ENCODE measurements at places on chromosomes 4 and X.

DNA sequence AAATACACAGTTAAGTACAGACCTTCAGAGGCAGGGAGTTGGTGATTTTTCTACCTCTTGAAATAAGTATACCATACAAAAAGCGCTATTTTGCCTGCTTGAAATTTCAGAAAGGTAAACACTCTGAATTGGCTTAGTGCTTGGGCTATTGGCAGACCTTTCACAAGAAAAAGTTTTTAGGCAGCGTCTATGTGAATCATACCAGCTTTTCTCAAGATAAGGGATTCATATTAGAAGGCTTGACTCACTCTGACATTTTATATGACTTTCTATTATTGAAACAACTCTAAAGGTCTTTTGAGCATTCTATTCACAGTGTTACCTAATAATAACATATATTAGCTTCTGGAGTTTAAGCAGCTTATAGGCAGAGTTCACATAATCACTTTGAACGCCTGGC is 286.4 kb upstream of the FAT1 start:
- no peak for DNase-seq

GRCh38 chr4:185576314-185576961 is 41.1 kb upstream of the PDLIM3 start:
- DNase-seq = no peak

DNA sequence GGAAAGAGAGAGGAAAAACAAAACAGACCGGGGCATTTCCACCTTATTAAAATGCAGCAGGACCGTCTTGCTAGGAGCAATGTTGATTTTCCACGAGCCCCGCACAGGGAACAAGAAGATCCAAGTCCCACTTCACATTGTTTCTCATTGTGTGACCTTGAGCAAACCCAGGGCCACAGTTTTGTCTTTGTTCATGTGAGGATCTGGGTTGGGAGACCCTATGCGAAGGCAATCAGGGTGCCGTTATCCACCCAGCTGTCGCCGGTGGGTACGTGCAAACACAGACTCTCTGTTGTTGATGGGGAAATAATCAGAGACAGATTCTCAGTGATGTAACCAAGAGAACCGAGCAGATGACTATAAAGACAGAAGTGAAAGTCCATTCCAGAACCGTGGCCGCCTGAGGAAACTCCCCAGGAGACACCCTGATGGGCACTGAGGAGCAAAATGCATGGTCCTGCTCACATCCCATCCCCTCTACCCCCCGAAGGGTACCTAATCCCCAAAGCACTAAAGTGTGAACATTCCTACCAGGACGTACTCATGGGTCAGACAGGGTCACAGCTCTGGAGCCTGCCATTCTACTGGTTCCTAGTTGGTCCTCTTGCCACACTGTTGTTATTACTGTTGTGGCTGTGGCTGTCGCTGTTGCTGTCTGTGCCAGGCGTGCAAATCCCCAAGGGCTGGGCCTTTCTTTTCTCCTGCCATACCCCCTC is 102.7 kb upstream of the RBPJ start:
- DNase-seq = no peak

DNA sequence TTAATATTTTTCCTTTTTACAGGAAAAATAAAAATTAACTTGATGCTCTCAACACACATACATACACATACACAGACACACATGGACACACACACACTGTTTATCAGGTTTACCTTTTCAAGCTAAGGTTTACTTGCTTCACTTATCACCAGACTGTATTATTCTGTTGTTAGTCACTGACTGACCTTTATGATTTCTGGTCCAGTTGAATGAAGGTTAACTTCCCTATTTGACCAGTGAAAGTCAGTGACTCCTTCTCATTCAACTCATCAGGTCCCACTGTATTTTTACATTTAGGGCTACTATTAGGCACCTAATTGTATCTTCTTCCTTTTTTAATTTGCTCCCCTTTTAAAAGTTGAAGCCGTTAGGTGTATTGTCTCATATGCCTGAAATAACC is 16.0 kb downstream of the DIAPH2 start:
- DNase-seq = no peak

DNA sequence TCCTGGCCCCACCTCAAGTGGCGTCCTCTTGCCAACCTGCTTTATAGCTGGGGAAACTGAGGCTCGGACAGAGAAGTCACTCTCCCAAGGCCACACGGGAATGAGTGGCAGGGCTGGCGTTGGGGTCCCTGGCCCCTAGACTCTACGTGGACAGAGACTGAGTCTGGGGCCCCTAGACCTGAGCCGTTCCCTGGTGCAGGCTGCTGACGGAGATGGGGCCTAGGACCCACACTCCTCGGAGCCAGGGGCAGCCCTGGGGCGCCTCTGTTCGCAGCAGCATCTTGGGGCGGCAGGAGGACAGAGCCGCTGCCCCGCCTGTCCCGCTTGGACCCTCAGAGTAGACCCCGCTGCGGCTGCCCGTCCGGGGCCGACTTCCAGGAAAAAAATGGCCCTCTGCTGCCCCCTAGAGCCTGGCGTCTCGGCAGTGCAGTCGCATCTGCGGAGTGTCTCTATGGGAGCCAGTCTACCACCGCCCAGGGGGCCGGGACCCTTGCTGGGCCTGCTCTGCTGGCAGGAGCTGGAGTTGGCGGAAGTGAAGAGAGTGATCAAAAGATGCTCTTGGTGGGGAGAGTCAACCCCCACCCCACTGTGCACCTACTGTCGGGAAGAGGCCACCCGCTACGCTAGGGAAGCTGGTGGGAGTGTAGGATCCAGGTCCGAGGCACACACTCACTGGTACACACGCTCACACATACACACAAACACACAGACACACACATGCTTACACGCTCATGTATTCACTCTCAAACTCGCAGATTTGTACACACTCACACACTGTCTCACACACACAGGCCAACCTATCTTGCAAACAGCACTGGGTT is 220.1 kb downstream of the AFAP1 start:
- no peak for DNase-seq

DNA sequence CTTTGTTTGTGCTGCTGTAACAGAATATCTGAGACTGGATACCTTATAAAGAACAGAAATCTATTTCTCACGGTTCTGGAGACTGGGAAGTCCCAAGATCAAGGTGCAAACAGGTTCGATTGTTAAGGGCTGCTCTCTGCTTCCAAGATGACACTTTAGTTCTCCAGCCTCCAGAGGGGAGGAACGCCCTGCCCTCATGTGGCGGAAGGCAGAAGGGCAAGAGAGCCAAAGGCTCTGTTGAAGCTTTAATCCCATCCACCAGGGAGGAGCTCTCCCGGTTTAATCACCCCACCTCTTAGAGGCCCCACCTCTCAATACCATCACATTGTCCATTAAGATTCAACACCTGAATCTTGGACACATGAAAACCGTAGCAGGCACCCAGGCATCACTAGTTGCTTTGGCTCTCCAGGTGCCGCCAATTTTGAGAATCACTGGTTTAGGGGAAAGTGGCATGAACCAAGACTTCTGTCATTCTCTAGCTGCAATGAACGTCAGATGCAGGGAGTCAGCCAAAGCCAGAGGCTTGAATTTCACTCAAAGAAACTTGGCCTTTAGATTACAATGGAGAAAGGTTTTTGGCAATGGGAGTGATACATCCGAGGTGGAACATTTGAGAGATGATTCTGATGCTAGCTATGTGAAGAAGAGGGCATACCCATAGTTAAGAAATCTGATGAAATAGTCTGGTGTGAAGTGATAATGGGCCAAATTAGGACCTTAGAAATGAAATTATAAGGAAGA is 15.7 kb downstream of the FHL1 start:
- peak; percentile 12 for DNase-seq

GRCh38 chr4:73831569-73831968 is 4.9 kb upstream of the CXCL6 start:
- no peak for DNase-seq

DNA sequence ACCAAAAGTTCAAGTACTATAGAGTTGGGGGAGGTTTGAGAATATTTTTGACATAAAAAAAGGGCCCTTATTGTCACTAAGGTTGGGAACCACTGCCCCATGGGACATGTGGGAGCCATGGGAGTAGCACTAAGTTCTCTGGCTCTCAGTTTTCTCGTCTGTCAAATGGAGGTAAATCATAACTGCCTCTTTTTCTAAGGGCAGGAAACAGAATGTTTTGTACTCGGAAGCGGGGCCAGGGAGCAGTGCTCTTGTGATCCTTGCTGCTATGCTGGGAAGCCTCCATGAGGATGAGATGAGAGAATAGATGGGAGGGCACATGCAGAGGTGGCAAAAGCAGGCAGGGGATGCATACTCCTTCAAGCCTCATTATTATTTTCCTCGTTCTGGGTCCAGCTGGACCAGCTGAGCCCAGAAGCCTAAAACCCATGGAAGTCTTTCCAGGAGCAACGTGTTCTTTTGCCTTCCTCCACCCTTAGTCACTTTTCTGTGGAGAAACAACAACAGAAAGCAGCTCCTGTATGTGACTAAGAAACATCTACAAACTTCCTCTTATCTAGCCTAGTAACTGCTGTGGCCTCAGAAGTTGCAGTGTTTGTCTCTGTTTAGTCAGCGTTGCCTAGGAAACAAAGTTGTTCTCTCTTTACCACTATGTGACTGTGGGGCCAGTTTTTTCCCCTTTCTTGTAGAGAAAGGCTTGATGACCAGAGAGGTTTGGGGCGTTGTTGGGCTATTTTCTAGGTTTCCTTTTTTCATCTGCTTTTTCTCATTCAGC is 64.8 kb downstream of the TSC22D3 start:
- peak; percentile 91 for DNase-seq

GRCh38 chr4:67256388-67257043 is 288.8 kb downstream of the CENPC start:
- no peak for DNase-seq

DNA sequence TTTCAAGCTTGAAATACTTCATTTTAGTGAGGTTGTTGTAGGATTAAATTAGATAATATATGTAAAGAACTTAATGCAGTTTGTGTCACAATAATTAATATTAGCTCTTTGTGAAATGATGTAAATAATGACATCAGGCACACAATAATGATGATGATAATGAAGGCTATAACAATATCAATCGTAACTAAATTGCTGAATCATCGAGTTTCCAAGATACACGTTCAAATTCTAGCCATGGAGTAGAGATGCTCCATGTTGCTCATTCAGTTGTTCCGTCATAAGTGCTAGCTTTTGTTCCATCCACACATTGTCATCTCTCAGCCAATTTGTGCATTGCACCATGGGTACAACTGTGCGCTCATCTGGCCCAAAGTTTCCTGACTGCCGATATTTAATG is 83.1 kb downstream of the CPXCR1 start:
- no peak for DNase-seq

GRCh38 chr4:186765138-186765537 is 41.5 kb upstream of the FAT1 start:
- peak; percentile 50 for DNase-seq

DNA sequence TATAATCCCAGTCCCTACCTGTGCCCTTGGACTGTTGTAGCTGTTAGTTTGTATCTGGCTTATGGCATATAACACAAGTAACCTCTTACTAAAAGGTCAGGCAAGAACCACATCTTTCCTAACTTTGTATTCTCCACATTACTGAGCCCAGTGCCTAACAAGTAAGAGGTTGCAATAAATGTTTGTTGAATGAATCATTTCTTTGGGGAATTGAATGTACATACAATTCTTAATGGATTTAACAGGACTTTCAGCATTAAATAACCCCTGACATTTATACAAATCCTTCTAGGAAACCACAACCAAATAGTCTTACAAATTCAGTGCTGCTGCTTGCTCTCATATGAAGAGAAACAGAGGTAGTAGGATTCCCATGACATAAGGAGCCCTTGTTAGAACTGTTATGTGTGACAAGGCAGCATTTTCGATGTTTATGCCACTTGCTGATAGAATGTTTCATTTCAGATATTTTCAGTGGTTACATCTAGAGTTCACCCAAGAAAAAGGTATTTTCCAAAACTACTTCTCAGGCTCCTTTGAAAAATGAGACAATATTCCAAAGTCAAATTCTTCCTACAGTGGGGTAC is 62.0 kb downstream of the MBNL3 start:
- DNase-seq = no peak

GRCh38 chr4:173044340-173044739 is 124.3 kb upstream of the GALNT7 start:
- no peak for DNase-seq

DNA sequence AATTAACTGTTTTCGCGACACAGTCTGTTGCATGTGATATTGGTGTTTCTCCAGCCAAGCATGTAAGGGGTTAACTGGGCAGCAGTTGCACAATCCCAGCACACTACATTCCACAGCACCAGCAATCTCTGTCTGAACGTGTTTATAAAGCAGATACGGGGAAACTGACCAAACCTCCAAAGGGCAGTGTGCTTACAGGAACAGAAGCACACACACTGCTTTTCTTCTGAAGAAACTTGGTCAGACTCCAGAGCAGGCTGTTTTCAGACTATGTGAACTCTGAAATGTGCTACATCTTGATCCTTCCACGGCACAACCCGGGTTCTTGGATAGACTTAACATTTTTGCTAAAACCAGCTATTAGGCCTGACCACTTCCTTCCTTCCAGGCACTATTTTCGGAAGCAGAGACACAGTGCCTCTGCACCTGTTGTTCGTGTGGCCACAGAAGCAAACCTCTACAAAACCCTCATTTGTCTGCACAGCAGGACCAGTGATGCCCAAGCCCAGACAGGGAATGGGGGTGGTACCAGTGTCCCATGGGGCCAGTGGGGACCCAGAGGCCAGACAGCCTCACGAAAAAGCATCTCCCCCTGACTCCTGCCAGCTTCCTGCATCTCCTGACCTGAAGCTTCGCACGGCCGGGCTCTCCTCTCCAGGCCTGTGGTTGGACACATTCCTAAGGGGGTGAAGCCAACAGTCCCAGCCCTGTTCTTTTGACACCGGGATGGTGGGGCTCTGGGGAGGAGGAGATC is 90.1 kb downstream of the IRF2 start:
- DNase-seq = peak; percentile 53

DNA sequence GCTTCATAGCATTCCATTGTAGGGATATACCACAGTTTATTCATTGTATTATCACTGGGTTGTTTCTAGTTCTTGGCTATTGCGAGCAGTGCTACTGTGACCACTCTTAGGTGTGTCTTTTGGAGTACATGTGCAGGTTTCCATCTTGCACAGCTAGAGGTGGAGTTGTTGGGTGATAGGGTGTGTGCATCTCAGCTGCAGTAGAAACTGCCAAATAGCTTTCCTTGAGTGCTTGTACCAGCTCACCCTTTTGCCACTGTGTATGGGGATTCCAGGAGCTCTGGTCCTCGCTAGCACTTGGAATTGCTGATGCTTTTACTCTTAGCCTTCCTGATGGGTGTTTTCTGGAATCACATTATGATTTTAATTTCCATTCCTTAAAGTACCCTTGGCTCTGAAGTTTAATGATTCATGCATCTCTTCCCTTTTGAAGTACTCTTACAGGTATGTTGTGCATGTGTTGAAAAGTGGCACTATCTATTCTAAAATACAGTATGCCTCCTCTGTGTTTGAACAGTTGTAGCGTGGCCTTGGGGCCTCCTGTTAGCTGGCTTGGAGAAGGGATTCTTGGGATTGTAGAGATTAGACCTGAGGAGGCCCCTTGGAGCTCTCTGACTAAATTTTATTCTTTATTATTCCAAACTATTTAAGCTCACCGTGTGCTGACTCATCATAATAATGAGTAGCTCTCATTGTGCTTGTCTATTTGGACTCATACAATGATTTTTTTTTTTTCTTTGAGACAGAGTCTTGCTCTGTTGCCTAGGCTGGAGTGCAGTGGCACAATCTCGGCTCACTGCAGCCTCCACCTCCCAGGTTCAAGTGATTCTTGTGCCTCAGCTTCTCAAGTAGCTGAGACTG is 38.4 kb downstream of the HTT start:
- no peak for DNase-seq
